B cell (primary cell): ENCODE measurements at places on chromosomes 11 and 22. TPM values are rescaled to one million over a fixed set of nuclear protein-coding genes. Genes with fewer than 3 reads are reported as not detected.

The OR6T1 gene
- total RNA-seq: not detected in 2 replicates

The ART5 gene
- total RNA-seq: not detected in 2 replicates

The TMEM179B gene
- 62.3 and 71.5 TPM in 2 replicates for total RNA-seq

The FBLN1 gene
- total RNA-seq: not detected in 2 replicates

The HBG2 gene
- total RNA-seq: not detected in 2 replicates

The NXPE1 gene
- total RNA-seq: not detected in 2 replicates

The OPCML gene
- total RNA-seq: not detected in 2 replicates

The CCDC73 gene
- total RNA-seq: 0.05 TPM in 1 of 2 replicates, not detected in the other

The GDPD4 gene
- total RNA-seq: not detected in 2 replicates

The APOA1 gene
- 0.56 TPM in 1 of 2 replicates, not detected in the other for total RNA-seq

The CSNK2A3 gene
- 0.32 and 0.49 TPM in 2 replicates for total RNA-seq

The INS gene
- total RNA-seq: not detected in 2 replicates

The USP2 gene
- not detected in 2 replicates for total RNA-seq

The OR51E2 gene
- total RNA-seq: not detected in 2 replicates

The BBOX1 gene
- not detected in 2 replicates for total RNA-seq
